ENCODE measurements at places on chromosomes 16 and 17.

- no peak for DNase-seq
Observed at GRCh38 chr17:29584452-29585079, 4.9 kb downstream of the GIT1 start.

- no peak for DNase-seq
Observed at GRCh38 chr16:66429290-66429962, 2.3 kb downstream of the BEAN1 start.

DNA sequence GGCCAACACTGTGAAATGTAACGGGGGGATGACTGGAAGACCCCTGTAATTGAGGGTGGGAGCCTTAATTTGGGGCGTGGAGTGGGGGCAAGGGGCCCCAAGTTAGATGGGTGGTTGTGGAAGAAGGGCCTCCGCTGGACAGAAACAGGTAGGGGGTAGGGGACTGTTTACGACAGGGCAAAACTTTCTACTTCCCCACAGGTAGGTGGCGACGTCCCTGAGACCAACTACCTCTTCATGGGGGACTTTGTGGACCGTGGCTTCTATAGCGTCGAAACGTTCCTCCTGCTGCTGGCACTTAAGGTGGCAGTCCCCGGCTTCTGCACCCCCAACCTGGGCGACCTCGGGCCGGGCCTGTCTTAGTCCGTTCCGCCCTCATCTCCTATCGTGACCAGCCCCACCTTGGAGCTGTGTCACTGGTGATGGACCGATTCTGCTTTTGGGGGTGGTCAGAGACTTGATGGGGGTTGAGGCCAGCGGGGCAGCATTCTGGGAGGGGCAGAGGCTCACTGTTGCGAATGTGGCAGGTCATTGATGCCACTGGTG is 6.8 kb downstream of the PPP4C start:
- no peak for DNase-seq

DNA sequence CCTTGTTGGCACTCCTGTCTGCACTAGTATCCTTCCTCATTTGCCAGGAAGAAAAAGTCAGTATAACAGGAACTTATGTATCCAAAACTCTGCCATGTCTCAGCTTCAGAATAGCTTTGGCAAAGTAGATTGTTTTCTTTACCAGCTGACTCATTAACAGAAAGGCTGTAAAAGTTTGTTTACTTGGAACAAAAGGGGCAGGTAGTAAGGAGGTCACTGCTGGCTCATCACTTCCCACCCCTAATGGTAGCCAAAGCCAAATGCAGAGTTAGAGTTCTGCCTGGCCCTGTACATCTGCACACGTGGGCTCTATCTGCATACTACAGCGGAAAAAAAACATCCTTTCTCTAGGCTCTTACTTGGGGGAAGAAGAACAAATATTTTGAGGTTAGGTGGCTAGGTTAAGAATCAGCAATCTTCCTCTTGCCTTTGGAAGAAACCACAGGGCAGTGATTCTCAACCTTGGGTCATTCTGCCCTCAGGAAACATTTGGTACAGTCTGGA is 90.9 kb upstream of the BCAR1 start:
- no peak for DNase-seq

DNA sequence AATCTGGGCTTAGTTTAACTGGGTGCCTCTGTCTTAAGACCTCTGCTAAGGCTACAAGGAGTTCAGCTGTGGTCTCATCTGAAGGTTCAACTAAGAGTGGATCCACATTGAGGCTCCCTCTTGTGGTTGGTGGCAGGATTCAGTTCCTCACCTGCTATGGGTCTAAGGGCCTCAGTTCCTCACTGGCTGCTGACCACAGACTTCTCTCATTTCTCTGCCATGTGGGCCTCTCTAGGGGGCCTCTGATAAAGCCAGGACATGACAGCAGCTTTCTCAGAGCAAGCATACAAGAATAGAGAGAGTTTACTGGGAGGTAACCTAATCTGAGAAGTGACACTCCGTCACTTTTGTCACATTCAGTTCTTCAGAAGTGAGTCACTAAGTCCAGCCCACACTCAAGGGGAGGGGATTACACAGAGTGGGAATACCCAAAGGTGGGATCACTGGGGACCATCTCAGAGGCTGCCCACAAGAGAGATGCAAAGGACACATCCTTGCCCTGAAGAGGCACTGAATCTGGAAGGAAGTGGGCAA is 19.2 kb upstream of the ABAT start:
- peak; percentile 60 for DNase-seq

Measured in activated CD4-positive, alpha-beta T cell treated with anti-CD3 and anti-CD28 coated beads for 48 hours (primary cell).